ENCODE measurements at places on chromosomes 4 and X. TPM values are rescaled to one million over a fixed set of nuclear protein-coding genes. Genes with fewer than 3 reads are reported as not detected.

CXCL6 gene
- total RNA-seq = not detected

EMCN gene
- total RNA-seq = 8.8 TPM

NUDT10 gene
- 1.8 TPM for total RNA-seq

CDX4 gene
- 0.15 TPM for total RNA-seq

MAGED4 gene
- total RNA-seq = not detected

LRP2BP gene
- total RNA-seq = 0.89 TPM

FSTL5 gene
- not detected for total RNA-seq

STPG2 gene
- total RNA-seq = 0.84 TPM
